ENCODE measurements at places on chromosomes 1 and 21.

DNA sequence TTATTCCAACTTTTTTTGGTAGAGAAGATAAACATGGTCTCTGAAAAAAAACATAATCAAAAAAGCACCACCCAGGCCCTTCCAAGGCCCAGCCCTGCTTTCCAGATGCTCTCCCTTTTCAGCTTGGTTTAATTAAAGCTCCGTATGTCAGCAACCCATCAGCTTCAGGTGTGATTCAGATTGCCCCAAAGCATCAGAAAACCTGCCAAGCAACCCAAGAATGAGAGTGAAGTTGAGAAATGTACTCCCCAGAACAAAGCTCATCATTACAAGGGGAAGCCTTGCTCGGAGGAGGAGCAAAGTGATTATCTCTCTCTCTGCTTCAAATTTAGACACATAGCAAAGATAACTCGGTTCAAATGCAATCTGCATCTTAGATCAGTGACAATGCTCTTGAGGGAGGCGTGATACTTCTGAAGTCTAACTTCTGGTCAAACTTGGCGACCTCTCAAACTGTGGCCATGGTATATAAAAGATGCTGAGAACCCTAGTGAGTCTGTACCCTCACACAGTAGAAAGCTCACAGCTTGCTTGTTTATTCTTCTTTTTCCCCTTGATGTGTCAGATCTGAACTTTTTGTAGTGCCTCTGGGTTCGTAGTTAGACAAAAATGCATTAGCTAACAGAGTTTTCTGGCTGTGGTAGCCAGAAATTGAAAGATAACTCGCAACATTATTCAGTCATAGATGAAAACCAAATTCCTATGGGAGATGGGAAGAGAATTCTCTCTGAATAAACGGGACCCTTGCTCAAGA, 63.3 kb upstream of the ZC3H11B start:
- DNase-seq, result no peak

- DNase-seq, result peak; percentile 70
Observed at GRCh38 chr1:245235156-245235555, 80.4 kb downstream of the KIF26B start.

DNA sequence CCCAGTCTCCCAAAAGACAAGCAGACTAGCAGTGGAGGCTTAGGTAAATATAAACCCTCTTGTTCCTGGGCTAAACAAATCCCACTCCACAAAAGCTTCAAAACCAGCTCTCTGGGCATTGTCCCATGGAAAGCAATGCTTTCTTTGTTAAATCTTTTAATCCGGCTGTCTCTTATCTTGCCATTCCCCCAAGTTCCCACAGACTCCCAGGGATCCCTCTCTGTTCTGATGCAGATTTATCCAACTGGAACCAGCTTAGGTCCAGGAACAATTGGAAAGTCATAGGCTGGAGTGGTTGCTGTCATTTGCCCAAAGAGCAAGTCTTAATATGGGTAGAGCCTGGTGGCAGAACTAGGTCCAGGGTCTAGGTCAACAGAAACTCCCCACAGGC, 110.1 kb upstream of the ATP1A1 start:
- DNase-seq, result no peak

DNA sequence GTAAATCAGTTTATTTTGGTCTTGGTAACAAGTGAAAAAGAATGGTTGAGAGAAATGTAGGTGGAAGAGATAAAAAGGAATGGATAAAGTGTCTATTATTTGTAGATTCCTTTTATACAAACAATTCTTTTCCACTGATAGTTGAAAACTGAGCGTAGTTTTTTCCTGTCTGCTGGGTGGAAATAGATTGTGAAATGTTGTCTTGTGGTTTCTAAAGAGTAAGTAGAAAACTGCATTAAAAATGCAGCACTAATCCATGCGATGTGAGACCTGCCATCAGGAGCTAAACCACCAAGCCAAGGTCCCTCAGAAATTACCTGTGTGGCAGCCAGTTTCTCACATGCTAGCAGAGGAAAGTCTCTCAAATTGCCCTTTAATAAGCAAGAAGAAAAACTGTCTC, 103.2 kb upstream of the SLC44A3 start:
- DNase-seq, result no peak

DNA sequence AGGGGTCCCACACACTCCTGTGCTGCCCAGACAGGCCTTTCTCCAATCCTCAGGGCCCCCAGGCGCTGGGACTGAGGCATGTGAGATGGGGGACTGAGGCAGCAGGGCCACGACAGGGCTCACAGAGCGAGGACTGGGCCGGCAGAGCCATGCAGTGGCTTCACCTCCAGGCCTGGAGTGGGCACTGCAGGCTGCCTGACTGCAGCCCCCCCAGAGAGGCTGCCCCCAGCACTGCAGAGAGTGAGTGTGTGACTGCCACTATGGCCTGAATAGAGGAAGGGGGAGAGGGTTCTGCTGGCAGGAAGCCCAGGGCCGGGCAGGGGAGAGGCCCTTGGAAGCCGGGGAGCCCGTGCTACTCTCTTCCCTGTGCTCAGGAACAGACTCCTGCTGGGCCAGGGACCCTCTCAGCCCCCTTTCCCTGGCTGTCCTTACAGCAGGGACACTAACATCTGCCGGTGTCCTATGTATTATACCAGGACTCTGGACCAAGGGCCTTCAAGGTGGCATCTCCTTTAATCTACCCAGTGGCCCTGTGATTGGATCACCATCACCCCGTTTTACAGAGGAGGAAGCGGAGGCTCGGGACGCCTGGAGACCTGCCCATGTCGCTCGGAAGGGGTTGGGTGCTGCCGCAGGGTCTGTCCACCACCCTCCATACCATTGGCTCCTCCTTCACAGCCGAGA, 20.2 kb upstream of the PLEKHG5 start:
- no peak for DNase-seq

GRCh38 chr1:165392634-165393571, 36.4 kb upstream of the LMX1A start:
- DNase-seq, result peak; percentile 92

GRCh38 chr1:25697435-25698217, 81.0 kb downstream of the MAN1C1 start:
- DNase-seq, result no peak

- no peak for DNase-seq
Observed at GRCh38 chr1:82446236-82446635, 645.5 kb downstream of the ADGRL2 start.

GRCh38 chr21:17742940-17743592, 76.1 kb downstream of the C21orf91 start:
- DNase-seq, result no peak

- no peak for DNase-seq
Observed at GRCh38 chr1:18001725-18002124, 105.9 kb upstream of the IGSF21 start.

- DNase-seq, result no peak
Observed at GRCh38 chr1:25184001-25184762, 48.1 kb downstream of the SYF2 start.

GRCh38 chr1:208179263-208179816, 64.8 kb downstream of the PLXNA2 start:
- peak; percentile 57 for DNase-seq

- DNase-seq, result no peak
Observed at GRCh38 chr1:12009318-12009947, 9.9 kb upstream of the MIIP start.

DNA sequence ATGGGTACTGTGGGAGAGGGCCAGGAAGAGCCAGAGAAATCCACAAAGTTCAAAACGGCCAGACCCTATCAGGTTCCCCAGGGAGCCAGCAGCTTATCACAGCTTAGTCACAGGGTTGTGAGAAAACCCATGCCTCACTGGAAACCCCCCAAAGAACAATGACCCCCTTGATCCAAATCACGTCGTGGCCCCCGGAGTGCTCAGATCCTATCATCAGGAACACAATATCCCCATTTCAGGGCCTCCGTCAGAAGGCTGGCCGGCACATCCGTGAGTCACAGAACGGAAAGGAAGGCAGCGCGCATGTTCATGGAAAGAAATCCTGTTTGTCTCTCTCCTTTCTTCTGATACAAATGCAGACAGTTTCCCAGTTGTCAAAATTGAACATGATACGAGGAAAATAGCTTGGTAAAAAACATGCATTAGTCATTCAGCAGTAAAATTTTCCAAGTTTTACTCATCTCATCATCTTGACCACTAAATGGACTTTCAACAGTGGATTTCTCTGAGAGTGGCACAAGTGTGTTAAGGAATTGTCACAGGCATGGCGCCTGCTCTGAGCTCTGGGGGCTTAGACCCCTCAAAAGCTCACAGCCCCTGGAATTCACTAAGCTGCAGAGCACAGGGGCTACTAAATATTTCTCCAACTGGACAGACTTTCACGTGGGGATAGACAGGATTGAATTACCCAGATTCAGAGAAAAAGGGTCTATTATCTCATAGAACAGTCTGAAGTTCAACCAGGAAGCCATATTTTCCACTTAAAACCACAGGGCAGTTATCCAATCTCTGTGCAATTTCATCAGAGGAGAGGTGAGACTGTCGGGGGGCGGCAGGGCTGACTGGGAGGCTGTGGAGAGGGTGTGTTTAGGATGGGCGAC, 124.8 kb downstream of the RIPK4 start:
- DNase-seq, result no peak

DNA sequence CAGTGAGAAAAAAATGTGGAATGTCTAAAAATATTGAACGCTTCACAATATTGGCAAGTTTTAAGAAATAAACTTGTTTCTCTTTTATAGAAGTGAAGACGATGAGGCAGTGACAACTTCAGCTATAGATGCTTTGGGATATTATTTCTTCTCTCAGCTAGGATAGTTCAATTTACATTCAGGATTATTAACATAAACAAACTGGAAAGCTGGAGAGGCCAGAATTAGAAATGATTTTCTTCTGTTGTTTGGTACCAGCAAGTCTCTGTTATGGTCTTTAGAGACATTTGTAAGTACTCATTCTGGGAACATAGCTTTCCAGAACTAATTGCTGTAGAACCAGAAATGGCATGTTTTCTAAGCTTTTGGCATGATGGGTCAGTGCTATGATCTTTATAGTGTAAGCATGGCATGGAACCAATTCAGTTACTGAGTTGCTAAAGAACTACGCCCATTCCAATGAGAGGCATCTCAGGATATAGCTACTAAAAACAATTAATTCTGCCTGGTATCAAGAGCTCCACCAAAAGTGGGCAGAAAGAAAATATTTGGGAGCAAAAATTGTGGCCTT, 599.5 kb upstream of the B3GALT2 start:
- DNase-seq, result no peak

- DNase-seq, result no peak
Observed at GRCh38 chr1:226203240-226203639, 16.7 kb upstream of the ACBD3 start.

DNA sequence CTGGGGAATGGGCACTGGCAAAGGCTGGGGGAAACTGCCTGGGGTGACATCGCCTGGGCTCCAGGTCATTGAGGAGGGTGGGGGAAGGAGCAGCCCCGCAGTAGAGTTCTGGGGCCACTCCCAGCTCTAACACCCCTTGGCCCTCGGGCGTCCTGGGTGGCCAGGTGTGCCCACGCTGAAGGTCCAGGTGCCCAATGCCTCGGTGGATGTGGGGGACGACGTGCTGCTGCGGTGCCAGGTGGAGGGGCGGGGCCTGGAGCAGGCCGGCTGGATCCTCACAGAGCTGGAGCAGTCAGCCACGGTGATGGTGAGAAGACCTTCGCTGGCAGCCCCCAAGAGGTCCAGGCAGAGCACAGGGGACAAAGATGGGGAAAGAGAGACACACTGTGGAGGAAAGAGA, 7.7 kb downstream of the NTRK1 start:
- DNase-seq, result no peak

DNA sequence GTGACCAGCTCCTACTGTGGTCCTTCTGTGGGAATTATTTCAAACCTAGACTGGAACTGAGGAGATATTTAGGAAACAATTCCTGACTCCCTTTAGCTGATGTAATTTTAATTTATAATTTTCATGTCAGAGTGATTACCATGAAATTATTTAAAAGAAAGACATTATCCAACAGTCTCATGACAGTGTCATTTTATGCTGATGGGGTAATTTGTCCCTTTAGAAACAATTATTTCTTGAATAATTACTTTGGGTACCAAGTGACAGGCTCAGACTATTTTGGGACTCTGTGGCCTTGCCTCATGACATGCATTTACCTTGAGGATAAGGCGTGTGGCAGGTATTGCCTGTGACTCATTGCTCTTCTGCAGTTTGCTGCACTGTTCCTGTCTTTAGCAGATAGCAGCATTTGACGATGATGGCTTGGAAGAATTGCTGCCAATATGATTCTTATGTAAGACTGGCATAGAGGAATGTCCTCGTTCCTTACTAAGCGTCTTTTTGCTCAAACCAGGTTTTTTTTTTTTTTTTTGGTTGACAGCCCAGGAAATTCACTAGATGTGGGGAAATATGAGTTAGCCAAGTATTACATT, 206.0 kb upstream of the HMCN1 start:
- DNase-seq, result no peak

GRCh38 chr1:20719261-20719660, 1.5 kb upstream of the KIF17 start:
- DNase-seq, result peak; percentile 34

GRCh38 chr21:40324389-40324788, 457.2 kb downstream of the PCP4 start:
- DNase-seq, result no peak

DNA sequence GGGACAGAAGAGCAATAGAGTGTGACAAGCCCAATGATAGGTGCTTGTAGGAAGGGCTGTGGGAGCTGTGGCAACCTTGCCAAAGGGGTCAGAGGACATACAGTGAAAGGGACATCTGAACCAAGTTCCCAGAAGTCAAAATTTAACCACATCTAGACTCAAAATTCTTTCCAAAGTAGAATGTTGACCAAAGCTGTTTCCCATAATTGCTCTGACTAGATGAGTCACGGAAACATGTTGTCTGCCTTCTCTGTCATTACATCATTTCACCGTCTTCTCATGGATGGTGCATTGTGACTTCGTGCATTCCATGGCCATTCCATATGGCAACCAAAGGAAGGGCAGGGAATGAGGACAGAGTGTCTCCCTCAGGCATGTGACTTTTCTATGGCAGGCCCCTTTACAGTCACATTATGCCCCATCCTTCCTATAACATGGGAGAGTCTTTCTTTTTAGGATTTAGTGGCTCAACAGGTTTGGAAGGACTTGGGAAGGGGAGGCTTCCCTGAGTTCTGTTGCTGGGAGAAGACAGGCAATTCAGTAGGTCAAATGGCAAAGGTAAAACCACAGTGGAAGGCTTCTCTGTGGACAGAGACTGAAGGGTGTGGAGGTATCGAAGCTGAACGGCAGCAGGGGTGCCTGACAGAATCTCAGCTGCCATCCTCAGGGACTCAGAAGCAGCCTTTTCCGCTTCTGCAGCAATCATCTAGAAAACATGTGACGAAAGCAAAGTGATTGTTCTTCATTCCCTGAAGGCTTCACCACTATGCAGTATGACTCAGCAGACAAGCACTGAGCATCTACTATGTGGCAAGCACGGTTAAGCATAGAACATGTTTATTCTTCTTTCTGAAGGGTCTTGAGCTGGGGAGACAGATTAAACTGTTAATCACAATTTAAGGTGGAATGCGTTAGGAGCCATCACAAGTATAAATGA, 24.7 kb downstream of the NPHS2 start:
- DNase-seq, result no peak

GRCh38 chr1:27257155-27257554, 22.7 kb downstream of the WDTC1 start:
- no peak for DNase-seq

- no peak for DNase-seq
Observed at GRCh38 chr1:115063228-115063901, 25.9 kb downstream of the TSPAN2 start.
